ENCODE measurements at places on chromosomes 1 and 21.
A peak's percentile ranks its signal among the peaks of the same experiment; 100 is the strongest.

- DNase-seq, result peak; percentile 66
Observed at GRCh38 chr1:14443164-14443787, 155.2 kb upstream of the KAZN start.

DNA sequence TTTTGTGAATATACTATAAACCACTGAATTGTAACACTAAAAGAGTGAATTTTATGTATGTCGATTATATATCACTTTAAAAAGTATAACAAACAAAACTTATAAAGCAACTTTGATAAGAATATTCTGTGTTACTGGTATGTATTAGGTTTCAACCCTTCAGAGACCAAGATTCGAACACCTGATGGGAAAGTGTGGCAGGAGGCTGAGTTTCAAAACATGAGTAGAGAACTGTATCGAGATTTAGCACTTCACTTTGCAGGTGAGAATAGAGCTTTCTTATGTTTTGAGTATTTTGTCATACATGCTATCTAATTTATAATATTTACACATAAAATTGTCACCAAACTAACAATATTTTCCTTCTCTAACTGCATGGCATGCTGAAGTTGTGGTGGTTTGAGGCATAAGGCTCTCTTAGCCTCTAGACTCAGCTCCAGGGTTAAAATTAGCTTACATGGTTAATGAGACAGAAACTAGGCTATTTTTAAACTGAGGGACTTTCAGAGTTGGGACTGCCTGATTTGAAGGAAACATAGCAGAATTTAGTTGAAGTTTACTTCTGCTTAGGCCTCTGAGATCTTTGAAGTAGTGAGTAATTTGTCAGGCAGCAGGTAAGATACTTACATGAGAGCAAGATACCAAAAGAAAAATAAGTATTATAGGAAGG is 48.6 kb downstream of the CEP350 start:
- DNase-seq, result no peak

- DNase-seq, result no peak
Observed at GRCh38 chr1:18313523-18313922, 167.2 kb upstream of the KLHDC7A start.

DNA sequence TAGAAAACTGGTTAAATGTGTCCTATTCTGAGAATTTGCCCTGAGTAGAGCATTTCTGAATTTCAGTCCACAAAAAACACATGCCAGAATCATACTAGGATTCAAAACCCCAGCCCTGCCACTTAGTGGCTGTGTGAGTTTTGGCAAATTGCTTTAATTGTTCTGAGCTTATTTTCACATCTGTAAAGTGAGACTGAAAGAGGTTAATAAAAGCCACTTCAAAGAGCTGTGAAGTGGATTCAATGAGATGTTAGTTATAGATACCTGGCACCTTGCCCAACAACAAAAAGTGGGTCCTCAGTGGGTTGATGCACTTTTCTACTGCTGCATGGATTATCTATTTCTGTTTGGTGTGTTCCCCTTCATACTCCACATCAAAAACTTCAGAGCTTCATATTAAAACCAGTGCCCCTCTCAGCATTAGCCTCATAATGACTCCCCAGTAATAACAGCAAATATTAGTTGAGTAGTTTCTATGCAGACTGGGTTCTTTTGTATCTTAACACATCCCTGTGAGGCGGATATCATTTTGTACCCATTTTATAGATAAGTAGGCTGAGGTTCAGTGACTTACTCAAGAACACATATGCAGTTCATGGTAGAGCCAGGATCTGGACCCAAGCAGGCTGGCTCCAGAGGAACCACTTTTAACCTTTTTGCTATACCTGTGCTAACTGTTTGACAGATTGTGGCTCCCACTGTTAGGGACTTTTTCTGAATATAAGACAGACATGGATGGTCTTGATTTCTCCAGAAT is 14.2 kb upstream of the ADORA3 start:
- DNase-seq, result no peak

GRCh38 chr1:165787741-165788140 is 19.1 kb upstream of the TMCO1 start:
- DNase-seq, result no peak

GRCh38 chr1:19344372-19344810 is 32.3 kb downstream of the SLC66A1 start:
- peak; percentile 90 for DNase-seq

GRCh38 chr1:109470245-109470644 is 3.9 kb downstream of the SYPL2 start:
- DNase-seq, result no peak

GRCh38 chr1:207000651-207001291 is 30.5 kb upstream of the FCAMR start:
- DNase-seq, result no peak

DNA sequence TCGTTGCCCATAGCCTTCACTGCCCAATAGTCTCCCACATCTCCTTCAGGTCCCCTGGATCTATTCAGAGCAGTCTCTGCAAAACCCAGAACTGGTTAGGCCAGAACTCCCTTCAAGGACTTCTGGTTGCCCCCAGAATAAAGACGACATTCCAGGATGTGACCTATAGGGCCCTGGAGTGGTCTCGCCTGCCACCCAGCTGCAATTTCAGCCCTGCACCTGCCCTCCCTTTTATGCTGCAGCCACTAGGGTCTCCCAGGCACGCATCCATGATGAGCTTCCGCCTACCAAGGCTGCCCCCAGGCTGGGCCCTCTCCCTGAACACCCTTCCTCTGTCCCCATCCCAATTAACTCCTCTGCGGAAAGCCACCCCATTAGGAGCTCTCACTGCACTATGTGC is 7.2 kb upstream of the TSPEAR start:
- no peak for DNase-seq

GRCh38 chr1:83024251-83024767 is 974.6 kb downstream of the TTLL7 start:
- no peak for DNase-seq

All from SK-N-SH (cell line).